ENCODE measurements at places on chromosomes 11 and 22.

- no peak for DNase-seq
Measured at GRCh38 chr22:29574762-29575450, 6.0 kb downstream of the NIPSNAP1 start.

DNA sequence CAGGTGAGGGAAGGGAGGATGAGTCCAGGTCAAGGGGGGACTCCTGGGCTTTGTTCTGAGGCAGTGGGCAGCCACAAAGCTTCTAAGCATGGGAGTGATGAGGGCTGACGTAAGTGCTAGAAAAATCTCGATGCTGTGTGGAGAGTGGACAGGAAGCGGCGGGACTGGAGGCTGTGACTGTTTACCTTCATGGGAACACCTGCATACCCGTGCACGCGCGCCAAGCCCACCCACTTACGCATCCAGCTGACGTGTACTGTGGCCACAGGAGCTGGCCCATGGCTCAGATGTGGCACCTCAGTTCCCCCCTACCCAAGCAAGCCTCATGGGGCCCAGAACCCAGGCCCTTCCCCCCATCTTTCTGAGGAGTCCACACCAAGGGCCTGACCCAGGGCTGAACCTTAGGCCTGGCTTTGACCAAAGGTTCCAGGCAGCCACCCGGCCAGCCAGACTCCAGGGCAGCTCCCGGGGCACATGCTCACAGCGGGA is 14.0 kb downstream of the MYRF start:
- no peak for DNase-seq

GRCh38 chr11:121048464-121049233 is 24.7 kb downstream of the TBCEL start:
- no peak for DNase-seq

- no peak for DNase-seq
Measured at GRCh38 chr11:110089617-110090282, 3.4 kb upstream of the ZC3H12C start.

DNA sequence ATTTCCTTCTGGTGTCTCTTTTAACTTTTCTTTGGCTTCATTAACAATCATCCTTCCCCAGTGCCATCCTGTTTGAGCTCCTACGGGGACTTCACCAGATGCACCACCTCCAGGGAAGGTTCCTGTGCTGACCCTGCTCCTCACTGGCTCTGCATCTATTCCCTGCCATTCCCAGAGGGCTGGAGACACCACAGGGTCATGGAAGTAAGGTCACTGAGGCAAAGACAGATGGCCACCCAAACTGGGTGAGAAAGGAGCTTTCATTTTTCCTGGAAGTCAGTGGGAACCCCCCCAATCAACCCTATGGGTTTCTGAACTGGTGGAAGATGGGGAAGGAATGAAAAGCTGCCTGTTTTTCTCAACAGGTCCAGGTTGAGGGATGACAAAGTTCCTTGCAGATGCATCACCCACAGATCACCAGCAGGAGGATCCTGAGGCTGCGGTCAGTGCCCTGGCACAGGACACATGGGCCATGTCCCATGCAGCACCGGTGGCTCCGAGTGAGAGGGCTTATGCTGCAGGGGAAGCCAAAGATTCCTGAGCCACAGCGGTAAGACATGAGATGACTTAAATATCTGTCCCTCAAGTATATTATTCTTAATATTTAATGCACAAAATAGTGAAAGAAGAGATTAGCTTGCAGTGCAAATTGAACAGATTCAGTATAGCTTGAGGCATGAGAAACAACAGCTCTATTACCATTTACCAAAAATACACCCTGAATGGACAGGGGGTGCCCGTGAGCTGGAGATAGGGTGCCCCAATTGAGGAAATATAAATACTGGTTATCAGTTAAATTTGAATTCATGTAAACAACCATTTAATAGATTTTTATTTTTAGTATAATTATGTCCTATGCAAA is 73.0 kb upstream of the VPREB1 start:
- DNase-seq, result no peak

GRCh38 chr11:1195682-1196515 is 27.0 kb upstream of the MUC5B start:
- no peak for DNase-seq

DNA sequence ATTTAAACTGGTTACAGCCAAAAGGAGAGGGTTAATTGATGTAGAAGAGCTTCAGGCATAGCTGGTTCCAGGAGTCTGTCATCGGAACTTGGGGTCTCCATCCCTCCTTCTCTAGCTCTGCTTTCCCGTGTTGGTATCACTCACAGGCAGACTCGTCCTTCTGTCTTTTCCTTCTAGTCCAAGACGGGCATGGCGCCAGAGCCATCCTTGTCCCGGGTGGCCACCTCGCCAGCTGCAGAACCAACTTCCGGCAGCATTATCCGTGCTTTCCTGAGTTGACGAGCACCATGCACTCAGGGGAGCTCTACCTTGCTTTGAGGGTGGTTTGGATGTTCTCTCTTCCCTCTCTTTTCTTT is 14.7 kb downstream of the LINC01488 start:
- DNase-seq, result no peak

DNA sequence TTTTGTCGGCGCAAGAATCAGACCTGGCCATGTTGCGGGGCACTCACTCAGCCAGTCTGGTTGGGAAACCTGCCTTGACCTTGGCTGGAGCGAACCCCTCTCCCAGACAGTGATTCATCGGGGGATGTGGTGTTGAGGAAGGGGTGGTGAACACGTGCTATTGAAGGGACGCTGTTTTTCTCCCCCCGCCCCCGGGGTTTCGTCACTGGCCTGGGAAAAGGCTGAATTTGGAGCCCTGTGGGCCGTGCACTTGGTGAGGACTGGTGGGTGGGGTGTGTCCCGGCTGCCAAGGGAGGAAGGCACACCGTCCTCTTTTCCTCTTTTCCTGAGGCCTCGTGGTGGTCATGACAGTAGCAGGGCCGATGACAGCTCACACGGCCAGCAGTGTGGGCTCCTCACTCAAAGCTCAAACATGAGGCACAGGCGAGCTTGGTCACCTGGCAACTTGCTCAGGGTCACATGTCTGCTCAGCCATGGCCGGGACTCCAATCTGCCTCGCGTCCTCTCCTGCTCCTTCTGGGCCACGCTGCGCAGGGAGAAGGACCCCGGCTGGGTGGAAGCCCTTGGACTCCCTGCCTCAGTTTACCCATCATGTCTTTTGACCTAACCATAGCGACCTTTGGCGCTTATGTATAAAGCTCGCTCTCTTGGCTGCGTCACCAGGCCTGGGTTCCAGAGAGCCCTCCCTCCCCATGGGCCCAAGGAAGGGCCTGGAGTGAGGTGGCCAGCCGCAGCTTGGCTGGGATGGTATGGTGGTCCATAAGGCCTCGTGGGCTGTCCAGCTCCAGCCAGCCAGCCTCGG is 49.4 kb downstream of the SMIM38 start:
- DNase-seq, result no peak

DNA sequence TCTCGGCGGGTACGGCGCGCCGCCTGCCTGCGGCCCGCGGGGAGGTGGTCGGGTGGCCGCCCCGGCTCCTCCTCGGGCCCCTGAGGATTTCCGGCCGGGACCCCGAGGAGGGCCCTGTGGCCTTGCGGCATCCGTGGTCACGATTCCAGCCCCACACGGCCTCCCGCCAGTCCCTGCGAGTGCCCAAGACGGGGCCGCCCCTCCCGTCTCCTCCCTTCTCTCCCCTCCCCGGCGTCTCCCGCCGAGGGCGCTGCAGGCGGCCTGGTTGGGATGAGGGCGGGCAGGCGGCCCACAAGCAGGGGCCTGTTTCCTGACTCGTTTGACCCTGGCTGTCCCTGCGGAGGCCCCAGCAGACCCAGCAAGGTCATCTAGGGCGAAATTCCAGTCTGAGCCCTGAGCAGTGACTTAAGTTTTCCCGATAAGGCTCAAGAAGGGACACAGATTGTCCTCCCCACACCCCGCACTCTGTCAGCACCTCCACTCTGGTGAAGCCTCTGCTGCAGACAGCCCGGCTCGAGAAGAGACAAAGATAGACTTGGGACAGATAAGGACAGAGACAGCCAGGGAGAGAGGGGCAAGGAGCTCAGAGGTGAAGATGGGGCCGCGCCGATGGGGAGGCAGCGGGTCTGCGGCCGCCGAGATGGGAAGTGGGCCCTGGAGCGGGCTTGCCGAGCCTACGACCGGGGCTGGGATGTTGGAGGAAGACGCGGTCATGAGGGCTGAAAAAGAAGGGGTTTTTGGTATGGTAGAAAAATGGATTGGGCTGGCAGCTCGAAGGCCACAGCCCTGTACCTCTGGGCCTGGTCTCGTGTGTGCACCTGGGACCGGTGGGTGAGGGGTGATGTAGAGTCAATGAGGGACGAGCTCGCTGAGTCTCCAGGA is 95.0 kb downstream of the SWAP70 start:
- DNase-seq, result peak; percentile 26

GRCh38 chr11:64438986-64439771 is 80.2 kb downstream of the RPS6KA4 start:
- DNase-seq, result no peak

GRCh38 chr22:36056980-36057379 is 28.4 kb upstream of the RBFOX2 start:
- no peak for DNase-seq

DNA sequence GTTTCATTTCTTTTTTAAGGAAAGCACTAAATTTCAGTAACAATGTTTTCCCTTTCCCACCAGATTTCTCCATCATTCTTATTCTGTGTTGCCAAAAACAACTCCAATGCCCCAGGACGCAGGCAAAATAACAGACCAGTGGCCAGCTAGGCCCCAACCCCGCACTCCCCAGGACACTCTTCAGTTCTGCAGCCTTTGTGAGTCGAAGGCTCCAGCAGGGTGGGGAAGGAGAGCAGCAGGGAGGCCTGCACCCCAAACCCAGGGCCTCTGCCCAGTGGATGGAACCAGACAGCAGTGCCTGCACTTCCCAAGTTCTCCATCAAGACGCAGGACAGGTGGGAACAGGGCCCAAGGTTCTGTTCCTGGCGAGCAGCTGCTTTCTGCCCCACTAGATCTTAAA is 34.4 kb downstream of the PPP2R1B start:
- DNase-seq, result no peak

DNA sequence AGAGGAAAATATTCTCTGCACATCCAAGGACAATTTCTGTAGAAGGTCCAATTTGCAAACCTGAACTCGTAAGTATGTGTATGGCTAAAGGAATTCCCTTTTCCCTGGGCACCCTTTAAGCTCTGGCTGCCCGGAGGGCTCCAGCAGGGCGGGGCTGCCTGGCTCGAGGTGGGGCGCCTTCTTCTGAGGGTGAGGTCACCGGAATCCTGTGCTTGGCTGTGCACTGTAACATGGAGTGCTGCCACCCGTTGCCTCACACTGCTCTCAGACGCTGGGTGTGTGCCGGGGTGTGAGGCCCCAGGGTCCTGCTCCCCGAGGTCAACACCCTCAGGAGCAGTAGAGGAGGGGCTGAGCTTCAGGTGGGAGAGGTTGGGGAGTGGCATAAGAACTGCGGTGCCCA is 61.5 kb downstream of the SYN3 start:
- DNase-seq, result no peak

DNA sequence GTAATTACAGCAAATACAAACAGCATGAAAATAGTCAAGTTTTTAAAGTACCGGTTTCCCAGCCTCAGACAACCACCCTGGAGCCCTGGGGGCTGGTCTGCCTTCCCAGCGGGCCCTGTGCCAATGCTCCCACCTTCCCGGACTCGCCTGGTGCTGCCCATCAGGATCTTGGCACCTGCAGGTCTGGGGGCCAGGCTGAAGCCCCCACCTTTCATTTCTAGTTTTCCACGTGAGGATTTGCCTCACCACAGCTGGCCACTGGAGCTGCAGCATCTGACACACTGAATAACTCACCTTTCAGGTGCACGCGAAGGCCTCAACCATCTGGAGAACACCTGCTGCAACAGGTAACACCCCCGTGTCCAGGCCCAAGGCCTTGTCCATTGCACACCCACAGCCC is 108.7 kb upstream of the THY1 start:
- DNase-seq, result no peak
